ENCODE measurements at places on chromosomes 3 and 15.

DNA sequence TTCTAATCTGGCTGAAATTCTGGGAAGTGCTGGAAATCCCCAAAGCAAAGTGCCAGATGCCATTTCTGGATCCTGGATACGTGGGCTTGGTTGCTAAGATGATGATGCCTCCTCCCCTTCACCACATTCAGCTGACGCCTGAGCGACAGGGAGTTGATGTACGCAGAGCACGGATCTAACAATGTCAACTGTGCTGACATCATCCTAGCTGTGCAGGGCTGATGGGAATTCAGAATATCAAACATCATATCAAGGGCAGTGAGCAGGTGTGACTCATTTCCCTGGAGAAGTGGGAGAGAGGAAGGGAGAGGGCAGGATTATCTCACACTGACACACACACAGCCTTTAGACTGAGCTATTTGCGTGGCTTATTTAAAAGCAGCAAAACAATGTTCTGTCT is 92.6 kb upstream of the ZBTB20 start:
- peak; percentile 93 for DNase-seq

- no peak for DNase-seq
These were observed 145.8 kb upstream of the CHRM5 start for GRCh38 chr15:33822479-33822878.

DNA sequence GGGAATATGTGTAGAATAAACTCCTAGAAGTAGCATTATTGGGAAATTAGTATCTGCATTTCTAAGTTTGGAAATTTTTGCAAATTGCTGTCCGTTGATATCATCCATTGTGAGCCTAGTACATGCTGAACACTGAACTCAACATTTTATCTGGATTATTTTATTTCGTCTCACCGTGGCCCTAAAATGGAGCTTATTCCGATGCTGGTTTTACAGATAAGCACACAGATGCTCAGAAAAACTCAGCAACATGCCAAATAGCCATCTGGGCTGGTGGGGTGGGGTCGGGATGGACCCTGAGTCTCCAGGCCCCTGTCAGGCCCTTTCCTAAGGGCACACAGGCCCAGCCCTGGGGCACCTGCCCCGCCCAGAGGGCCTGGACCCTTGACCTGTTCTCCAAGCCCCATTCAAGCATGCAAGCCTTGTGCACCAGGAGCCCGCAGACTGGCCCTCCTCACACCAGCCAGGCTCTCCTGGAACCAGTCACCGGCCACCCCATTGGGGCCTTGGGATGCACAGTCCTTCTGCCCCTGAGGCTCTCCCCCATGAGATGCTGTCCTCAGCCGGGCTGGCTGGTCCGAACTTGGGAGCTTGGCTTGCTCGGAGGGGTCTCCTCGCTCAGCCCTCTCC is 20.7 kb upstream of the KLF13 start:
- no peak for DNase-seq

DNA sequence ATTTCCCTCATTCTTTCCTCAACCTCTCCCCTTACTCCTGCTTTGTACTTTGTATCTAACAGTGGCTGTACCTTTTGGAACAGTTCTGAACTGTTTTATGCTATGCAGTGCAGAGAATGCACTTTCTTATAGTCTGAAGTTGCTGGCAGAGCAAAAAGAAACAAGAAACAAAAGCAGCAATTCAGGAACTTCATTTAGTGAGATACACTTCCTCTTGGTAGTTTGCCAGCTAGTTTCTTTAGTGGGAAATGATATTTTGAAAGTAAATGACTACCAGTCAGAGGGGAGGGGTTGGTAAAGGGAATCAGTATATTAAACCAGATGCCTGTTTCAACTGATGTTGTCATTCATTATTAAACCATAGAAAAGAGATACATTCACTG is 55.0 kb upstream of the CHD2 start:
- no peak for DNase-seq

DNA sequence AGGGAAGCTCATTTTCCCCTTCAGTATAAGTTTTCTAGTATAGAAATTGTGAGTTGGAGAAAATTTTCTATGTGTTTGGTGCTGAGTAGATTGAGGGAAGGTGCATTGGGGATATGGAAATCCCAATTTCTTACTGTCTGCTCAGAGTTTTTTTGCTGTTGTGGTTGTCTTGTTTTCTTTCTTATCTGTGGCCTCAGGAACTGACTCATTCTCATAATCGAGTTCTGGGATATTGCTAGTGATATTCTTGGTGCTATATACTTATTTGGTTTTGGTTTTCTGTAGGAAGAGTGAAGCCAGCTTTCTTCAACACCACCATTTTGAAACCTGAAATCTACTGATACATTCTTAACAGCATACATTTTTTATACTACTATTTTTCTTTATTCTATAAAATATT is 869.2 kb downstream of the DIPK2A start:
- DNase-seq: no peak

DNA sequence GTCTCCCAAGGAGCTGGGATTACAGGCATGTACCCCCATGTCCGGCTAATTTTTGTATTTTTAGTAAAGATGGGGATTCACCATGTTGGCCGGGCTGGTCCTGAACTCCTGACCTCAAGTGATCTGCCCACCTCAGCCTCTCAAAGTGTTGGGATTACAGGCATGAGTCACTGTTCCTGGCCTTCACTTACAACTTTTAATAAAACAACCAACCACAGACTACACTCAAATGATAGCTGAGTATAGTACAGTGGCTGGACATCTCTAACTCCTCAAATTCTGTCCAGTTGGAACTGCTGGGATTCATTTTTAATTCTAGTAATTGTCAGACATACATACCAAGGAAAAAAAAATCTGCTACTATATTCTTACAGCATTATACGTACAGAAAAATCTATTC is 71.0 kb downstream of the PBRM1 start:
- DNase-seq: no peak

- peak; percentile 32 for DNase-seq
These were observed 68.5 kb downstream of the TMCO5A start for GRCh38 chr15:38002883-38003477.
